Activated naive CD4-positive, alpha-beta T cell treated with anti-CD3 and anti-CD28 coated beads for 36 hours (primary cell): ENCODE measurements at places on chromosomes 5 and 9. TPM values are rescaled to one million over a fixed set of nuclear protein-coding genes. Genes with fewer than 3 reads are reported as not detected.

DNA sequence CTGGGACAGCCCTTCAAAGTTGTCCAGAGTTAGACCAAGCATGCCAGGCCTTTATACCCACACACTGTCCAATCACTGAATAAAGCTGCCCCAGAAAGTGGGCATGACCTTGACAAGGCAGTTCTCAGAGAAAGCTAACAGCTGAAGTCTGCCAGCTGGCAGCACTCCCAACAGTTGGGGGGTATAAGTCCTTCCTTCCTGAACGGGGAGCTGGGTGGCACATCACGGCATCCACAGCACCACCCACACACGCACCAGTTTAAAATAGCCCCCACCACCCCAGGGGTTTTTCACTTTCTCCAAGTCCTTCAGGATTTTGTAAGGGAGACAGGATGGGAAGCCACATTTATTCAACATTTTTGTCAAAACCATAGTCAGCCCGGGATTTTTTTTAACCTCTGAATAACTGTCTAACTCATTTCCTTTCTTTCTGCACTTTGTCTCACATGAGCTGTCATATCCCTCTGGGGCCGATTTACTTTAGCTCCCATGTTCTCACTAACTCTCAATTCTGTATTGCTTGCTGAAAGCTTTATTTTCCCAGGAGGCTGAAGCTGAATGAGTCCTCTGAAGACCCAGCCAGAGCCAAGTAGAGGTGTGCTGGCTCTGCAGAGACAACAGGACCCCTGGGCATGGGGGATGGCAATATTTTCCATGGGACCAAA lies 15.4 kb downstream of the FAM81B start:
- no peak for DNase-seq

GRCh38 chr5:90050103-90050502 lies 359.5 kb downstream of the CETN3 start:
- no peak for DNase-seq

- DNase-seq = no peak
Measured at GRCh38 chr5:146078566-146078965, 26.8 kb downstream of the PLAC8L1 start.

- DNase-seq = no peak
Measured at GRCh38 chr5:173512637-173513435, 103.6 kb downstream of the BOD1 start.

- DNase-seq = no peak
Measured at GRCh38 chr9:10050016-10050415, 562.8 kb downstream of the PTPRD start.

DNA sequence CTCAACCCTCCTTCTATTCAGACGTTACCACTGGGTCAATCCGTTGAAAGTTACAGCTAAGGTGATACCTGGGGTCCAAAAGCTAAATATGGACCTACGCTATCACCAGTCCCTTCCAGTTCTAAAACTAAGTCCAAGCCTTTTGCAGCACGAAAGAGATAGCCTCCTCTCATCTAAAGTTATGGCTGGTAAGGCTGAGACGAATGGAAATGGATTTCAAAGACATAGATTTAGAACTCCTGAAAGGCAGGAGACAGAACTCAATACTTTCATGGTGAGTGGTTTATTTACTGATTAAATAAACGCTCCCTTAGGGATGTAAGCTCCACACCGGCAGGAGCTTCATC lies 751 bp upstream of the RIC1 start:
- no peak for DNase-seq

DNA sequence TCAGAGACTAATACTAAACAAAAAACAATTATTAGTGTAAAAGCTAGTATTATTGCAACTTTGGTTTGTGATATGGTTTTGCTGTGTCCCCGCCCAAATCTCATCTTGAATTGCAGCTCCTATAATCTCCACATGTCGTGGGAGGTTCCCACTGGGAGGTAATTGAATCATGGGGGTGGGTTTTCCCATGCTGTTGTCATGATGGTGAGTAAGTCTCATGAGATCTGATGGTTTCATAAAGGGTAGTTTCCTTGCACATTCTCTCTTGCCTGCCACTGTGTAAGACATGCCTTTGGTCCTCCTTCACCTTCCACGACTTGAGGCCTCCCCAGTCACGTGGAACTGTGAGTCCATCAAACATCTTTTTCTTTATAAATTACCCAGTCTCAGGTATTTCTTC lies 325.9 kb upstream of the DAB2 start:
- DNase-seq = no peak

- DNase-seq = no peak
Measured at GRCh38 chr5:9712506-9712905, 82.4 kb upstream of the TAS2R1 start.

The PRR16 gene
- not detected for total RNA-seq

DNA sequence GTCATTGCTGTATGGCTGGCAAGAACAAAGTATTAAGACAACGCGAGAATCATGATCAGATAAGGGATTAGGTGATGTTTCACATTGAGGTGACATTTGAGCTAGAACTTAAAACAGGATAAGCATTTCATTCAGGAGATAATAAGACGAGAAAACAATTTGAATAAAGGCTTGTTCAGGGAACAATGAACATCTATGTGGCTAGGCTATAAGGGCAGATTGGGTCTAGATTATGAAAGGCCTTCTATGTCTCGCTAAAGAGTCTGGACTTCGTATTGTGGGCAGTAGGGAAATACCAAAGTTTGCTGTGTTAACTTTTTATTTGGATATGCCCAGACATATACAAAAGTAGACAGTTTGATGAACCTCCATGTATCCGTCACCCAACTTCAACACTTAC lies 6.9 kb downstream of the MRPL22 start:
- DNase-seq = no peak

GRCh38 chr9:33289496-33289895 lies 820 bp upstream of the NFX1 start:
- DNase-seq = peak; percentile 45

DNA sequence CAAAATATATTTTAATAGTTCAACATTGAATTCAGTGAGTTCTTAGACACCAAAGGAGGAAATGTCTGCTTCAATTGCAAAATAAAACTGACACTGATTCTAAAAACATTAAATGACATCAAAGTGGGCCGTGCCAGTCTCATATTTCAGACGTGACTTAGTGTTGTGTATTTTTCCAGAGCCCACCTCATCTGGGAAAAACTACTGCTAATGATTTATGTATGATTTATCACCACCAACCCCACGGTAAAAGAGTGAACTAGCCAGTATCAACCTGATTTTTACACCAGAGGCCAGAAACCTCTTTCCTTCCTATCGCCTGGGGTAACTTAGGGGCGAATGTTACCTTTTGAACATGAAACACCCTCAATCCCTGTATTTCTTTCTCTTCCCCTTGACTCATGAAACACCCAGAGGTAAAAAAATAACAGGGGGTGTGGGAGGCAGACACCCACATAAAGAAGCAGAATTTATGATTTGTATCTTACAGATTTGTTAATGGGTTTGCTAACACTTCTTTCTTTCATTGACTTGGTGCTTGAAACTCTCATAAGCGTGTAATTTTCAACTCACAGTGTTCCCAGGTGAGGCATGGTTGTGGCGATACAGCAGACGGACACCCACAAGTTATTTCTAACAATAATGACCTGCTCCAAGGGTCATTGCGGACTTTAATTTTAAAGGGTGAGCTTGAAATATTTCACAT lies 56.4 kb upstream of the FANCC start:
- DNase-seq = no peak

DNA sequence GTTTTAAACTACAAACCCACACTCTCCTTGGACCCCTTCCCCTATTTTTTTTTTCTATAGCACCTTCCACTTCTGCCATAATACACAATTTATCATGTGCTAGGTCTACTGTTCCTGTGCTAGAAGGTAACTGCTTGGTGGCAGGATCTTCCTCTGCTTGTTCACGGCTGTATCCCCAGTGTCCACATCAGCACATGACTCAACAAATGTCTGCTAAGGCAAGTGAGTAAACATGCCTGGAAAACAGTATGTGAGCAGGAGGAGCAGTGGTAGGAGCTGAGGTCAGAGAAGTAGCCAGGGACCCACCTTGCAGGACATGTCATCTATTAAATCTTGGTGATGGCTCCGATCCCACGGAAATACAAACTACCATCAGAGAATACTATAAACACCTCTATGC lies 79.4 kb downstream of the AUH start:
- no peak for DNase-seq

The DNM1 gene
- total RNA-seq = 0.07 TPM

DNA sequence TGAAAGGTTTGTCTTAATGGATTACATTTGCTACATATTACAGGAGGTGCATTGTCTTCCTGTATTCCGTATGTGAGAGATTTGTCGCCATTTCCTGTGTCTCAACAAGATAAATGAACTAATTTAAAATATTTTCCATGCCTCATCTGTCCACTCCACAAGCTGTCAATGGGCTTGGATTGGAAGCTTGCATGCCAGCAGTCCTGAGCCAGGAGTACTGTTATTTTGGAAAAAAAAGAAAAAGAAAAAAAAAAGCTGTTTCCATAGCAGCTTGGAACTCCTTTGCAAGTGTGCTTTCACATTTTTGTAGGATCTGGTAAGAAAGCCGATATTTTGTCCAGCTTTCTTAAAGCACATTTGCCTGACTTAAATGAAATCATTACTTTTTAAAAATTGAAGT lies 330.8 kb downstream of the KDM4C start:
- DNase-seq = no peak

The LRRC19 gene
- not detected for total RNA-seq

The RPL12 gene
- total RNA-seq = 3,119 TPM

The ARL10 gene
- total RNA-seq = 5.1 TPM

The ENTREP1 gene
- total RNA-seq = not detected

GRCh38 chr9:104906441-104907277 lies 21.3 kb downstream of the ABCA1 start:
- no peak for DNase-seq

DNA sequence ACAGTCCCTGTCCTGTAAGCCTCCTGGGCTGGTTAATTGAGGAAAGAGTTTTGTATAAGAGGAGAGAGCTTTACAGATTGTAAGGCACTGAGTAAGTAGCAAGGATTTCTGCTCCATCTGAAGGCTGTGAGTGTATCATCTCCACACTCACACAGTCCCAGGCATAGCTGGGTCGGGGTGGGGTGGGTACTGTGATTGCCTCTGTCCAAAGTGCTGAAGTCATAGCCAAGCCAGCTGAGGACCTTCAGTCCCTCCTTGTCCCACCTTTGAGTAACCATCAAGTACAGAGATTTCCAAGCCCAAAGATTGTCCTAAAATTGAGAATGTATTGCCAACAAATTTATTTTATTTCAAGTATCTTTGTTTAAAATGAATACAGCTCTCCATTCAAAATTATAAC lies 5.5 kb upstream of the DNAJB5 start:
- peak; percentile 64 for DNase-seq

- no peak for DNase-seq
Measured at GRCh38 chr9:131252120-131252519, 24.2 kb downstream of the FAM78A start.

GRCh38 chr9:4299005-4299795 lies 668 bp downstream of the GLIS3 start:
- peak; percentile 61 for DNase-seq

DNA sequence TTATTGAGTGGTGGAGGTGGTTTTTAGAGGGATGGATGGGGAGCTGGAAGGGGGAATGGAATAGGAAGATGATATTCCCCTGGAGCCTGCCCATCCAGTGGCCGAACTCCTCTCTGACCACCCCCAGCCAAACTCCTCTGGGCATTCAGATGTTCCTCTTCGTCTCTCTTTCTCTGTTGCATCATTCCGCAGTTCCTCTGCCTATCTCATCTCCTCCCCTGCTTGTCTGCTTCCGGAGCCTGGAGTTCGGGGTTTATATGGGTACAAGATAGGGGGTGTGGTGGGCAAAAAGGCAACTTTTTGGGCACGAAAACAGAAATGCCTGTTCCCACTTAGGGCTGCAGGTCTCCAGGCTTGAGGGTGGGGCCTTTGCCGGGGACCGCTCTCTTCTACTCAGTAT lies 12.2 kb upstream of the CDK5RAP2 start:
- DNase-seq = no peak

The HMMR gene
- 99.8 TPM for total RNA-seq

The NOL8 gene
- total RNA-seq = 46.2 TPM

- DNase-seq = peak; percentile 26
Measured at GRCh38 chr5:94908889-94909480, 290.5 kb downstream of the SLF1 start.

The ENC1 gene
- 0.74 TPM for total RNA-seq

The IFNA21 gene
- not detected for total RNA-seq

GRCh38 chr9:70101265-70101664 lies 57.6 kb downstream of the MAMDC2 start:
- DNase-seq = no peak

DNA sequence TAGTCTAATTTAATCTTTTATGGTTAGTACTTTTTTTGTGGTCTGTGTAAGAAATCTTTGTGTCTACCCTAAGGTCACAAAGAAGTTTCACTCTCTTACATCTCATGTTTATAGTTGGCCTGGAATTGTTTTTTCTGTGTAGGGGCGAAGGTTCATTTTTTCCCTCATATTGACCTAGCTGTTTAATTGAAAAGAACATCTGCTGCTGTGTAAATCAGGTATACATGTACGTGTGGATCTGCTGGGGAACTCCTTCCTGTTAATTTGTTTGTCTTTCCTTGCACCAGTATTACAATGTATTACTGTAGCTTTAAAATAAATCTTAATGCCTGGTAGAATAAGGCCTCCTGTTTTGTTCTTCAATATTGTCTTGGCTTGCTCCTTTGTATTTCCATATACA lies 37.8 kb downstream of the EXOSC2 start:
- DNase-seq = no peak

GRCh38 chr9:784202-784601 lies 57.3 kb upstream of the DMRT1 start:
- no peak for DNase-seq

DNA sequence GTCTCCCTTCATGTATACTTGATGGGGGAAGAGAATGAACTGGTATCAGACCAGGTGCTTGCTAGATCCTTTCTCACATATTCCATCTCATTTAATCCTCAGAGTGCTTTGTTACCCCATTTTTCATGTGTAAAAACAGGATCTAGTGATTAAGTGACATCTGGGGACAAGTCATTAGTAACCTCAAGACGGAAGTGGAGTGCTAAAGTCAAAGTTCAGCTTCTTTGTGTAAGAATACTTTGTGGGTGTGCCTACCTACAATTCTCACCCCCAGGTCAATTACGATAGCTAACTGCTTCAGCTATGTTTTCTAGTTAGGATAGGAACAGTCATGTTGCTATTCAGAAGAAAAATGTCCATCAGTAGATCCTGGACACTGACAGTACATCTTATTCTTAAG lies 3.1 kb upstream of the FAM120AOS start:
- DNase-seq = no peak

- DNase-seq = no peak
Measured at GRCh38 chr5:160605266-160605665, 183.6 kb downstream of the PTTG1 start.

The CDX1 gene
- not detected for total RNA-seq

The IFNA2 gene
- not detected for total RNA-seq

DNA sequence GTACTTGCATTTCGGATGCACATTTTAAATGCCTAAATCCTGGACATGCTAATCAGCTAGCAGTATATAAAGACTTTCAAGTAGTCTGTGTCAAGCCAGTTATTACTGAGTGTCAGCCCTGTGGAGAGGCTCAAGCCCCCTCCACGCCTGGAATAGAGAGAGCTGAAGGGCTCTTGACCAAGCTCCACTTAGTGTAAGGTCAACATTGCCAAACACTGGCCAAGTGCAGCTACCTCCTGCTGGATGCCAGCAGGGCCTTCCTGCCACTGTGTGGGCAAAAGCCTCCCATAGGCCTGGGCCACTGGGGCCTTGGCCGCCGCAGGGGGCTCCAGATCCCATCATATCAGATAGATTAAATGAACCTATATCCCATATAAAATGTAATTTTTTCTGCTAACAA lies 239.4 kb upstream of the PANK3 start:
- no peak for DNase-seq

The TAF1L gene
- total RNA-seq = not detected

- no peak for DNase-seq
Measured at GRCh38 chr9:112872019-112872418, 18.7 kb downstream of the SLC46A2 start.

The CDC20B gene
- not detected for total RNA-seq
